ENCODE measurements at places on chromosomes 12 and 14.

- DNase-seq: peak; percentile 92
Measured at GRCh38 chr12:30754750-30755394, at the start of gene CAPRIN2. TSS of gene CAPRIN2 (minus strand) at chr12:30754951. CDS start at chr12:30753520, 1,431 bp downstream.

DNA sequence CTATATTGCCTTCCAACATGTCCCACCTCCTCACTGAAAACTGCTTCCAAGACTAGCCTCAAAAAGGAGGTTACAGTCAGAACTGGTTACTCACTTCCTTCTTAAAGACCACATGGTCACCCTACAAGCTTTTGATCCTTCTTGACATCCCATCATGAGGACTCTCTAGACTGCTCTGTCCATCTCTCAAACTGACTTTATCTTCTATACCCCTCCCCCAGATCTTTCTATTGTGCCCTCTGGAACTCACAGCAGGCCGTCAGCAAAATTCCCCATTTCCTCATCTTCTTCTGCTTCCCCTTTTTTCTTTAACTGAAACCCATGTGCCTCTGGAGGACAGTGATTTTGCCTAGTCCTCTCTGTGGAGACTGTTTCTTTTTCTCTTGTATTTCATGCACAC is 18.1 kb upstream of the IGF1 start:
- no peak for DNase-seq

- DNase-seq: no peak
Measured at GRCh38 chr14:97798176-97798575, 1001.0 kb downstream of the VRK1 start.

DNA sequence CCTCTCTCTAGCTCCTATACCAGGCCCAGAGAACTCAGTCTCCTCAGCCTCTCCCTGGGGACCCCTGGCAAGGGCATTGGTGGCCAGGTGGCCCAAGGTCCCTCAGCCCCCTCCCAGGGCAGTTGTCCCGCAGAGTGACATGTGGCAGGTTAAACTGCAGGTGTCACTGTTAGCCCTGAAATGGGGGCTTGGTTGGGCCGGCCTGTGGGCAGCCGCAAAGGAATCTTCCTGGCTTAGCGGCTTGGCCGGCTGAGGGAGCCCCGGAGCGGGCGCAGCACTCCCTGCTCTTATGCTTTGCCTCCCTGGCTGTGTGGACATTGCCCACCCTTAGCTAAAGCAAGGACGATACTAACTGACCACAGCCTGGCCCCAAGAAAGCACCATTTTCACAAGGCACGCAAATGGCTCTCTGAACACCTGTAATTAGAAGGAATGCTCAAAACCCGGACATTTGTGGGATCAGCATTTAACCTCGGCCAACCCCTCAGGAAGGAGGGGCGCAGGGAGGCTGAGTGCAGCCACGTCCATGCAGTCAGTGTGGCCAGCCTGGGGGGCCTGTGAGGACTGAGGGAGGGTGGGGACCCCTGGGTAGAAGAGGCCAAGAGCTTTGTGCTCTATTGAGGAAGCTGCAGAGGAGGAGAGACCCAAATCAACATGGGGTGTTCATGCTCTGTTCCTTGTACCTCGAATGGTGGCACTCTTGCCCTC is 82.2 kb downstream of the PAPOLA start:
- DNase-seq: peak; percentile 18

DNA sequence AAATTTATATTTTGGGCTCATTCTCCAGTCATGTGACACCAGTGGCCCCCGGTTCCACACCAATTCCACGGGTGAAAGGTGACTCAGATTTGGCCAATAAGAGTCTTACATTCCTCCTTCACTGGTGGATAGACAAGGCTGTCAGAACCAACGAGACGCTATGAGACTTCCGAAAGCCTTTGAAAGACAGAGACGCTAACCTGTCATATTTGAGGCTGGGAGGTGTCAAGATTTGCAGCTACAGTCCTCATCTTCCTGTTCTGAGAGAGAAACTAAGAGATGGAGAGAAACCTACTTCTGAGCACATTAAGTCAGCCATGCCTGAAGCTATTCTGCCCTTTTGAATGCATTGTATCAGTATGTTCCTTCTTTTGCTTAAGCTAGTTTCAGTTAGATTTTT is 171.2 kb downstream of the FLRT2 start:
- DNase-seq: no peak

DNA sequence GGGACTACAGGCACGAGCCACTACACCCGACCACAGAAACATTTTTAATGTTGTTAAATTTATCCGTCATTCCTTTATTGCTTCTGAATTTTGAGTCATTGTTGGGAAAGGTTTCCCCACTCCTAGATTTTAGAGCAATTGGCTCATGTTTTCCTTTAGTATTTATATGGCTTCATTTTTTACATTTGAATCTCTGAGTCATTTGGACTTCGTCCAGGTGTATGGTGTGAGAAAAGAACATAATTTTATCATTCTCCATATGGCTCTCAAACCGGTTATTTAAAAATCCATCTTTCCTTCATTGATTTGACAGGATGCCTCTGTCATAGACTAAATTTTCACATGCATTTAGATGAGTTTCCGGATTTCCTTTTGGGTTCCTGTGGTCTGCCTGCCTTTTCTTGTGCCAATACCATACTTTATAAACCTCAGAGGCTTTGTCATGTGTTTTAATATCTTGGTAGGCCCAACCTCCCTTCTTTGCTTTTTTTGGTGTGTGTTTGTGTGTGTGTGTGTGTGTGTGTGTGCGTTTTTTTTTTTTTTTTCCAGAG is 30.9 kb downstream of the LRTM2 start:
- no peak for DNase-seq

DNA sequence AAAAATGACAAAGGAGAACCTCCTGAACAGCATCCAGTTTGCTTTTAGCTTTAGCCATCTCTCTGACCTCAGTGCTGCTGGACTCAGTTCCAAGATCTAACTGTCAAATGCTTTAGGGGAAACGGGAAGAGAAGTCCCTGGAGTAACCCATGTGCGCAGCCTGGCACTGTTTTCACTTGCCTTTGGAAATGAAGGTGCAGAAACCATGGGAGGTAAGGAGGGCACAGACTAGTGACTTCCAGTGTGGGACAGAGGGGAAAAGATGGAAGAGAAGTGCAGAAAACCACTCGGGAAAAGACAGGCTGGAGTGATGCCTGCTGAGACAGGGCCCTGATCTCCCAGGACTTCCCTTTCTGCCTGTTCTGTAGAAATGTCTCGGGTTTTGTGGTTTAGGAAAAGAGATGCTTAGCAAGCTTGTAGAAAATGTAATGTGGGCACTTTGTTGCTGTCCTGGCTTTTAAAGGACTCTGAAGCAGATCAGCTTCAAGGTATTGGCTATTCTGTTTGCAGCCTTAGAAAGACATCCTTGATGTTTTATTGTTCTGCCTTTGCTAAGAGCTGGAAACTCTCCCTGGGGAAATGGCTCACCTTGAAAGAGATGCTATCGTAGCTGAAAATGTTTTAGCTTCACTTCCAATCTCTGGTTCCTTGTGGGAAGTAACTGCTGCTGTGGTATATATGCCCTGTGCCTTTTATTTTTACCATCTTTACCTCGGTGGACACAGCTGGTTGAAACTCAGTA is 124.6 kb upstream of the HIF1A start:
- DNase-seq: no peak

DNA sequence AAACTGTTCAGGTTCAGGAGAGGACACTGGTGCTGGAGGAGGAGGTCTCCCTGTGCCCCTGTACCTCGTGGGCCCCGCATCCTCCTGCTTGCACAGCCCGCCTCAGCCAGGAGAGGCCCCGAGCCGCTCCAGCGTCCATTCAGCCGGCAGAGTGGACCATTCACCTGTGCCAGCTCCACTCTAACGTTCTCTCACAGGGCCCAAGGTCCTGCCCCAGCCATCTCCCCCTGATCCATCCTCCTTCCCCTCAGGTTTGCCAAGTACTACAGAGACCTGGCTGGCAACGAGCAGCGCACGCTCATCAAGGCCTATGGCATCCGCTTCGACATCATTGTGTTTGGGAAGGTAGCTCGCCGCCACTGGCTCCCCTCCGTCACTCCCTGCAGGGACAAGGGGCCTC is 22.2 kb downstream of the P2RX4 start:
- DNase-seq: no peak

DNA sequence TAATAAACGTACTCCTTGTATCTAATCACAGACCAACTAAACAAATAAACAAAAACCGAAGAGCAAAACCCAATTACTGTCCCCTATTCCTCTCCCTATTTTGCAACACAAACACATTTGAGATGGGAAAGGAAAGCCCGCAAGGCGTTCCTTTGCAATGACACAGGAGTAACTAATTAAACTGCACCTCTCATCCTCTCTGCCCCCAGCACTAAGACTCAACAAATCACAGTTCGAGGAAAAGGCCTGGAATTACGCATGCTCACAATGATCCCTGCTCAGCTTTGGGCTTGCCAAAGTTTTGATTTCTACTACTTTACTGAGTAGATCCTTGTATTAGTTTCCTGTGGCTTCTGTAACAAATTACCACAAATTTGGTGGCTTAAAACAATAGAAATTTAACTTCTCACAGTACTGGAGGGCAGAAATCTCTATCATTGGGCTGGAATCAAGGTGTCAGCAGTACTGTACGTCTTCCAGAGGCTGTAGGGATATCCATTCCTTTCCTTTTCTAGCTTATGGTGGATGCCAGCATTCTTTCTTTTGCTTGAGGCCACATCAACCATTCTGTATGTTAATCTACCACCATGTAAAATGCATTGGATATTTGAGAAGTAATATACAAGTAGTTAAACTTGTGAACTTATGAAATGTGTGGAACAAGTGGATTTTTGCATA is 123.0 kb downstream of the NAV3 start:
- DNase-seq: no peak

DNA sequence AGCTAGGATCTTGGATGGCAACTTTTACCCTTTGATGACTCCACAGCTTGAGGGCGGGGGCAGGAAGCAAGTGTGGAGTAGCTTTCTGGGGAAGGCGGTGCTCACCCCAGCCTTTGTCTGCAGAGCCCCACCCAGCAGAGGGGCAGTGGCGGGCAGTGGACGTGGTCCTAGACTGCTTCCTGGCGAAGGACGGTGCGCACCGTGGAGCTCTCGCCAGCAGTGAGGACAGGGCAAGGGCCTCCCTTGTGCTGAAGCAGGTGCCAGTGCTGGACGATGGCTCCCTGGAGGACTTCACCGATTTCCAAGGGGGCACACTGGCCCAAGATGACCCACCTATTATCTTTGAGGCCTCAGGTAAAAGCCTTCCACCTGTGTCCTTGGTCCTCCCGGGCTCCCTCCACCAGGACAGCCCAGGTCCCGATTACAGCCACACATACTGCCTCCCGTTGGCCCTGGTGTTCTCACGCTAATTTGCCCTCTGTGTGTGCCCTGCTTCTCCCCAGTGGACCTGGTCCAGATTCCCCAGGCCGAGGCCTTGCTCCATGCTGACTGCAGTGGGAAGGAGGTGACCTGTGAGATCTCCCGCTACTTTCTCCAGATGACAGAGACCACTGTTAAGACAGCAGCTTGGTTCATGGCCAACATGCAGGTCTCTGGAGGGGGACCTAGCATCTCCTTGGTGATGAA is 1.2 kb downstream of the TAPBPL start:
- no peak for DNase-seq

DNA sequence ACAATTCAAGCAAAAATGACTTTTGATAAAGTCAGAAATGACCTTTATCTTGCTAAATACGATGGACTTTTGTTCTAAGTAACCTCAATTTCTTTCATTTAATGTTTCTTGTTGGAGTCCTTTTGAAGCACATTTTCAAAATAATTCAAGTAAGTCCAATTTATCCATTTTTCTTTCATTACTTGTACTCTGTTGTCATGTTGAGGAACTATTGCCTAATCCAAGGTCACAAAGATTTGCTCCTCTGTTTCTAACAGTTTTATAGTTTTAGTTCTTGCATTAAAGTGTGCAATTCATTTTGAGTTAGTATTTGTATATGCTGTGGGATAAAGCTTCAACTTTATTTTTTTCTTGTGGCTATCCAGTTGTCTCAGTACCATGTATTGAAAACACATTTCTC is 66.7 kb downstream of the CCER1 start:
- no peak for DNase-seq

- no peak for DNase-seq
Measured at GRCh38 chr12:12648951-12649650, 37.4 kb downstream of the CREBL2 start.

GRCh38 chr12:121801595-121802484 is 2.0 kb upstream of the SETD1B start:
- DNase-seq: no peak

Measured in activated CD4-positive, alpha-beta T cell treated with anti-CD3 and anti-CD28 coated beads for 24 hours (primary cell).